ENCODE measurements at places on chromosomes 7 and 10.

GRCh38 chr7:140640060-140640637 lies 464 bp downstream of the DENND2A start:
- no peak for DNase-seq

- no peak for DNase-seq
These were observed 88.5 kb downstream of the CTNNA3 start for GRCh38 chr10:67607472-67607871.

DNA sequence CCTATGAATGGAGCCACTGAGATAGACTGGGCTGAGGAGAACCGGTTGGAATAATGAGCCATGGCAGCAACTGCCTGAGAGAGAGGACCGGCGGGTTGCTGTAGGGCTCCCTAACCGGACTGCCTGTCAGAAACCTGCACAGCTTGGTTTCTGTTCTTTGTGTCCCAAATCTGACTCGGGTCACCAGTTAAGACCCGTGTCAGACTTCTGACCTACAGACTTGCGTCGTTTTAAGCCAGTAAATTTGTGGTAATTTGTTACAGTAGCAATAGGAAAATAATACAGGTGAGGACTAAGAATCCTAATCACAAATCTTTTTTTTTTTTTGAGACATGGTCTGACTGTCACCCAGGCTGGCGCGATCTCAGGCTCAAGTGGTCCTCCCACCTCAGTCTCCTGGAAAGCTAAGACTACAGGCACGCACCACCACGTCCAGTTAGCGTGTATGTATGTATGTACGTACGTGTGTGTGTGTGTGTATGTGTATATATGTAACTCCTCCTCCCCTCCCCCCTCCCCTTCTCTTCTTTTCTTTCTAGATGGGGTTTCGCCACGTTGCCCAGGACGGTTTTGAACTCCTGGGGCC lies 672 bp upstream of the DDX56 start:
- no peak for DNase-seq

GRCh38 chr7:2010101-2010500 lies 222.6 kb downstream of the MAD1L1 start:
- no peak for DNase-seq
